ENCODE measurements at places on chromosomes 2 and 18.

- DNase-seq: no peak
These were observed 20.2 kb downstream of the INPP4A start for GRCh38 chr2:98464772-98465310.

DNA sequence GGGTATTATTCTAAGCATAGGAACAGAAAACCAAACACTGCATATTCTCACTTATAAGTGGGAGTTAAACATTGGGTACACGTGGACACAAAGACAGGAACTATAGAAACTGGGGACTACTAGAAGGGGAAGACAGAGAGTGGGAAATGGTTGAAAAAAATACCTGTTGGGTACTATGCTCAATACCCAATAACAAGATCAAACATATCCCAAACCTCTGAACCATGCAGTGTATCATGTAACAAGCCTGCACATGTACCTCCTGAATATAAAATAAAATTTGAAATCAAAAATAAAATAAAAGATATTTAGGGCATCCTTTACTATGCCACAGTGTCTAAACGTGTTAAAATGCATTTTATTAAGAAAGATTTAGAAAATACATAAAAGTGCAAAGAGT, 221.0 kb upstream of the TFPI start:
- DNase-seq: no peak

- DNase-seq: no peak
These were observed 110.0 kb downstream of the KCNE4 start for GRCh38 chr2:223161873-223162458.

DNA sequence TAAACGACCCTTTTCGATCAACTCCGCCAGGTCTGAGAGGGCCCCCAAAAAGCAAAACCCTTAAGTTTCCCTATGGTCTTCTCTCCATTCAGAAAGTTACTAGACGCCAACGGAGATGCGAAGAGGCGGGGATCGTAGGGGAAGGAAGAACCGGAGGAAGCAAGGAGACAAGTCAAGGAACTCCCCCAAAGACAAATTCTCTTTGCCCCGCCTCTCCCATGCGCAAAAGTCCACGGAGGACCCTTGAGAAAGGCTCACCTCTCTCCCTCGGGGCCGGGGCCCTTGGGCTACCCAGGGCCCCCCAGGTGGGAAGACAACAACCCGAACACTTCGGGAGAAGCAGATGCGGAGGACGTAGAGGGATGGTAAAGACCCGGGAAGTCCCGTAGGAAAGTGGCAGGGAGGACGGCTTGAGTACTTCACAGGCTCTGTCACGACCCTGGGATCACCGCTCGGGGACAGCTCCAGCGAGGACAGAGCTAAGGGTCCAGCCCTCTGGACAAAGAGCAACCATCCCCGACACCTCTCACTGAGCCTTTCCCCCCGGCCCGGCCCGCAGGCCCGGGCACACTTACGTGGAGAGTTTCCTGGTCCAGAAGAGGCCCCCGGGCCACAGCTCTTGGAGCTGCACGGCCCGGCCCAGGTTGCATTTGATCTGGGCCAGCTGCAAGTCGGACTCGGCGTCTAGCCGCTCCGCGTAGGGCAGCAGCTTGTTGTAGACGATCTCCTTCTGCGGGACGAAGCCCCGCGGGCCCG, 647 bp downstream of the PSME4 start:
- no peak for DNase-seq

DNA sequence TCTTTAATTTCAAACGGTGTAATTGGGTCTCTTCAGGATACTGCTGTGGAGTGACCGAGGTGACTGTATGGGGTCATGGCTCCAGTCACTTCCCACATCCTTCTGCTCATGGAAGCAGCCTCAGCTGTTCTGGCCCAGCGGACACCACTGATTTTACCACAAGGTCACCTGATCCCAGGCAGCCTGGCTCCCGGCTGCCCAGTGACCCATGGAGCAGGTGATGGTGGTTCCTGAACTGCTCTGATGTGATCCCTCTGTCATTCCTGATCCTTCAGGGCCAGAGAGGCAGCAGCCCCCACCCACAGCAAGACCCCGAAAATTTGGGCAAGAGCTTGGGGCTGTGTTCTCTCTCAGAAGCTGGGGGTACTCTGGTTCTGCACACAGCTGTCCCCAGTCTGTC, 35.5 kb upstream of the HS6ST1 start:
- DNase-seq: no peak

GRCh38 chr2:200860092-200860795, 4.2 kb downstream of the CLK1 start:
- peak; percentile 27 for DNase-seq

GRCh38 chr2:100962366-100963025, 39.6 kb upstream of the RPL31 start:
- no peak for DNase-seq

DNA sequence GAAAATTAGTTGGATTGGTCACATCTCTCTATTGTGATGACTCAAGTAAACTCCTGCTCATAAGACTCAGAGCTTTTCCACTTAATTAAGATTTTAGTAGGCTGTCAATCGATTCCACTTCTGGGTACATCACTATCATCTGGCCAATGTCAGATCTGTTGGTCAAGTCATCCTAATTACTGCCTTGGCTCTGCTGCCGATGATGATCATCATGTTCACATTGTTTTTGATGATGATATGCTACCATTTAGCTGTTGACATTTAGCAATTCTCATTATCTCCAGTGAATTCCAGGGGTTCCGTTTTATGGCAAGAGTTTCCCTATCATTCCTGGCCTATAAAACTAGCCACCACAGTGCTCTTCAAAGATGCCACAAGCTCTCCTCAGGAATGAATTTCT, 253.4 kb downstream of the IKZF2 start:
- DNase-seq: no peak

DNA sequence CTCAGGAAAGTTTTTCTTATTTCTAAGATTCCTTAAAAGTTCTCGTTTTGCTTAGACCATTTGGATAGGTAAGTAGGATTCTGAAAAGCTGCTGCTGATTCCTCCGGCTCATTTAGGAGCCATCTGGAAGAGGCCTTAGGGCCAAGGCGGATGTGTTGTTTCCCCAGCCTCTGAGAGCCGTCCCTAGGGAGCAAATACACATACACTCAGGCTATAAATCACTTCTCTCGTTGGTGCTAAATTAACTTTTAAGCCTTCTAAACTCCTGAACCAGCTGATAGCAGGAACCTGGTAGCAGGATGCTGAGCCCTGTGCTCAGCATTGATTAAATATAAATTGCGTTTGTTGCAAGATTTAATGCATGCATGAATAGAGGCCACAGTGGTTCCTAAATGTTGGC, 109.8 kb downstream of the ADCYAP1 start:
- DNase-seq: no peak

- DNase-seq: no peak
These were observed 93.6 kb downstream of the GYPC start for GRCh38 chr2:126749537-126749936.

DNA sequence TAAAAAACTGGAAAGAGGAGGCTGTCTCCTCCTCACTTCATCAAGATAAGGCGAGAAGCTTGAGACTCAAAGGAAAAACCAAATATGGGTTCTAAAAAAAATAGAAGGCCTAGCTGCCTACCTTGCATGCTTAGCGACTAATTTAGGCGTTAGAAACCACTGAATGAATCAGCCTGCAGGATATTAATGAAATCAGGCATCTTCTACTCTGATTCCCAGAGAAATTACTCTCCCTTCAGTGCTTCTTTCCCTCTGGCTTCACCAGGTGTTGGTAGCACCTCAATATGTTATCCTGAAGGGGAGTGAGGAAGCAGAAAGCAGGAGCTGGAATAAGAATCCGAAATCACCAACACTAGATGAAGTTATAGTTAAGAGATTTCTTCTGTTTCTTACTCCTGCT, 749.8 kb upstream of the NRXN1 start:
- no peak for DNase-seq

DNA sequence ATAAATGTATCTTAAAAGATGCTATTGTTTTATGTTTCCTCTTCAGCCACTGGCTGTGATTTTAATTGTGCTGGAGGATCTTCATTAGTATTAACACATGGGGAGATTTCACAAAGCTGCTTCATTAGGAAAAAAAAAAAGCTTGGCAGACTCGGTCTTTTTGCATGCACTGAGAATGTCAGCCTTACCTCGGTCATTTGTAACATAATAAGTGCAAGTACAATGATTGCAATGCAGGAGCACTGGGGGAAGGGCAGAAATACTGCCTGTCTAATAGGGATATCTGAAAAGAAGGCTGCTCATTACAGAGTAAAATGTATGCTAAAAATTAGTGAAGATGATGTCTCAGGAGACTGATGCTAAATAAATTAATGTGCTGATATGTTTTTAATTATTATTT, 1.3 kb upstream of the BAZ2B start:
- no peak for DNase-seq

DNA sequence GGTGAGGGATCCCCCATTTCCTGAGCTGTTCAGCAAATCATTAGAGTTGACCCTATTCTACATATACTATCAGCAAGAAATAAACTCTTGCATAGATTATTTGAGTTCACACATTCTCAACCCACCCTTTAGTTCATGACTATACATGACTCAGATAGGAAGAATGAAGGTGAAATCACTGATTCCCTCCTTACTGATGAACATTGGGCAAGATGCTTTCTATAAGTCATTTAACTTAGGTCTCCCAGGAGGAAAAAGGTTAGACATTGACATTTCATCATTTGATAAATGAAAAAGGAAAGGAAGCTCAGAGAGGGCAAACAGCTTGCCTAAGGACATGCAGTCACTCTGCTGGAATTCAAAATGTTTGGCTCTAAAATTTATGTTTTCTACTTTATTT, 408.0 kb downstream of the TMEM182 start:
- DNase-seq: no peak

- DNase-seq: no peak
These were observed 7.6 kb downstream of the ADRA2B start for GRCh38 chr2:96108541-96109360.

- no peak for DNase-seq
These were observed 206.6 kb downstream of the ZNF385B start for GRCh38 chr2:179654806-179655205.

DNA sequence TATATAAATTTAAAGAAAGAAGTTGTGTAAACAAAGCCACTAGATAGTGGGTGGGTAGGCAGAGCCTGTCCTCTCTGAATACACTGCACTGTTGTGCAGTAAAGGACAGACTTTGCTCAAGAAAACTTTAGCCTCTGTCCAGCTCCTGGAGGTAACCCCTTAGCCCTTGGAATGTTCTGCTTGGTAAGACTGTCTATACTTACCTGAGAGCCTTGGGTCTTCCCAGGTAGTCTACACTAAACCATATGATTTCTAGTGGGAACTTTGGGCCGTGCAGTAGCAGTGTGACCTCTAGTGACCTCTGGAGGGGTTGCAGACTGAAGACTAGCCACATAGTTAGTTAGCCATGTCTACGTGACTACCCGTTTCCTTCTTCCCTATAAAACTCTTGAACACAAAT, 678.3 kb upstream of the NRXN1 start:
- no peak for DNase-seq

GRCh38 chr18:37335409-37335736, 230.2 kb downstream of the CELF4 start:
- no peak for DNase-seq

DNA sequence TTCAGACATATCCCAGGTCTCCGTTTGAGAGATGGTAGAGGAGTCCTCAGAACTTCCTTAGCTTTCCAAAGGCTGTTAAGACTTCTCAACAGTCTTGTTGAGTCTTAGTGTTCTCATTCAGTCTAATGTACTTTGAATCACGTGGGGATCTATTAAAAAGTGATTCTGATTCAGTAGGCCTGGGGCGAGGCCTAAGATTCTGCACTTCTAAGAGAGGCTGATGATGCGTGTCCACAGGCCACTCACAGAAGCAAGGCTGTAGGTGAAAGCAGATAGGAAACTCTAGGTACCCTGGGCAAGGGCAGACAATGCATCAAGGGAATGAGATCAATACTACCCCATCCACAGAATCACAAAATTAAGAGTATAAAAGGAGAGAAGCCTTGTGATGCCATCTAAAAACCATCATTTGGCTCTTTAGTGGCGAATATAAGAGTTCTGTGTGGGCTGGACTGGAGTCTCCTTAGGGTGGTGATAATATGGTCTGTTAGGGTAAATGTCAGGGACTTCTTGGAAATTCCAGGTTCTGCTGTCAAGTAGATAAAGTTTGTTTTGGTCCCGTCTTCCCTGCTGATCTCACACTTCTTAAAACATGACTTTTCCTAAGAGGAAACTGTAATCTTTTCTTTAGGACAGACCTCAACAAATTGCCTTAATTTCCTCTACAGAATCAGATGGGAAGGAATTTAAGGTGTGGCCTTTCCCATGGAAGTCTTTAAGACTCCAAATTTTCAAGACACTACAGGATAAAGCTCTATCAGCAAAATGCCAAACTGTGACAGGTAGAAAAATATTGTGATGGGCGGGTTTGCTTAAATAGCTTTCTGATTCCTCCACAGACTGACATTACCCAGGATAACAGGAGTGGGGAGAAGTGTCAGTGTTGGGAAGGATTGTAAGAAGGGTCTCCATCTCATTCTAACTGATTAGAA, 45.7 kb upstream of the NEMP2 start:
- no peak for DNase-seq

GRCh38 chr2:146031158-146031557, 1511.2 kb upstream of the ZEB2 start:
- no peak for DNase-seq

GRCh38 chr18:63788447-63789096, 13.4 kb downstream of the SERPINB7 start:
- DNase-seq: no peak

GRCh38 chr2:76851000-76851399, 671.2 kb downstream of the LRRTM4 start:
- DNase-seq: no peak

- DNase-seq: no peak
These were observed 52.0 kb upstream of the CHAC2 start for GRCh38 chr2:53715568-53715967.

- no peak for DNase-seq
These were observed 201.2 kb downstream of the CDCA7 start for GRCh38 chr2:173555833-173556232.

DNA sequence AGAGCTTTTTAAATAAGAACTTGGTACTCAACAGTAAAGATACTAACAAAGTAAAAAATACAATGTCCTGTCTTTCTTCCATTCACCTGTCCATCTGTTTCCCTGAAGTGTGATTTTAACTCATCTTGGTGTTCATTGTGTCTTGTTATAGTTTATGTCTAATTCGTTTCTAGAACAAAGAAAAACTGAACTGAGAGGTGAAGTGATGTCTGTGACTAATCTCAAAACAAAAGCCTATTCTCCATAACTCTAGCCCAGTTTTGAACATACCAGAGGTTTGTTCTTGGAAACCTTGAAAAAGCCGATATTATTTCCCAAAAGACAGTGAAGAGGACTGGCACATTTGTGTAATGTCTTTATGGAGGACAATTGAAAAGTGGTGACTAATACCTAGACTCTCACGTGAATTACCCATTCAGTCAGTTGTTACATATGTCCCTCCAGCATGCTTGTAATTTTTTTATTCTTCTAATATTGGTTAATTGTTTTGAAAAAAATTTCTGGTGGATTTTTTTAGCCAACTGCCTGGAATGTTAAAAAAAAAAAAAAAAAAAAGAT, 725.8 kb downstream of the SATB2 start:
- no peak for DNase-seq

DNA sequence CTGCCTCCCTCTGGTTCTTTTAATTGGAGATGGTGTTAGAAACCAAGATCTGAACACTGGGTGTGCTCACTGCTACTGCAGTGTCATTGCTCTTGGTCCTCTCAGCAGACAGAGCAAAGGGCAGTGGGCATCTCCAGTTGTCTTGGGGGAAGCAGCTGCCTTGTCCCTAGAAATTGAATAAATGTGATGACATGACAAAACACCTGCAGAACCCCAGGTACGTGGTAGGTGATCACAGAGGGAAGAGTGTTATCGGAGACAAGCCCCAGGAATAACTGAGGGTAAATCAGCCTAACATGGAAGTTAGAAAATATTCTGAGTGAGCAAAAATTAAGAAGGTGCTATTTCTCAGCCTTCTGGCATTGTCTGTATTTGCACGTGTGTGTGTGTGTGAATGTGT, 311.9 kb upstream of the HDAC4 start:
- DNase-seq: no peak
